Activated naive CD4-positive, alpha-beta T cell treated with anti-CD3 and anti-CD28 coated beads for 36 hours (primary cell): ENCODE measurements at places on chromosomes 7 and 10. TPM values are rescaled to one million over a fixed set of nuclear protein-coding genes. Genes with fewer than 3 reads are reported as not detected.
A peak's percentile ranks its signal among the peaks of the same experiment; 100 is the strongest.

DNA sequence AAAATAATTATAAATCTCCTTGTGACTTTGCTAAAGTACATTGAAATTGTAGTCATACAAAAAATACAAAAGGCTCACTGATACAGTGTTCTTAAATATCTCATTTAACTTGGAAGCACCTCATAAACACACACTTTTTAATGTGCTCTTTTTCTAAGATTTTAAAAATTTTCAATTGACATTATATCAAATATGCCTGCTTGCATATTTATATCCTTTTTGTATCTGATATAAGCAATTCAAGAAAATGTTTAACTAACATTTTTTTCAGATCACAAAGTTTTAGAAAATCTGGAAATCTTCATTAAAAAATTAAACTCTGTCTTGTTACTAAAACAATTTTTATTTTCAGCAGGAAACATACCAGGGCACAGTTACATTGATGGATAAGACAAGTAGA lies 661.5 kb downstream of the REEP3 start:
- DNase-seq, result no peak

PARD3 gene
- 4.0 TPM for total RNA-seq

DNA sequence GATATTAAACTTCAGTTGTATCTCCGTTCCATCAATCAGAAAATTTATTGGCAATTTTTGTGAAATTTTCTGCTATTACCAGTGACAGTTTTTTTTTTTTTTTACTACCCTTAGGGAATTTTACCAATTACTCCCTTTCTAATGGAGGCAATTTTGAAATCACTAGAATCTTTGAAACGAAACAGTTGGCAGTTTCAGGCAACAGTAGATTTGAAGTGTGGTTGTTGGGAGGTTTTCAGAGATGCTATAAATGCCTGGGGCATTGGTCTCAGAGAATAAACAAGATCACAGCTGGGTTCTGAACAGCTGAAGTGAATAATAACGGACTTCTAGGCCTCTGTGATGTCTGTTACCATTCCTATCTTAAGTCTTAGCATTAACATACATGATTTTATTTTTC lies 535.9 kb upstream of the POT1 start:
- DNase-seq, result no peak

DNA sequence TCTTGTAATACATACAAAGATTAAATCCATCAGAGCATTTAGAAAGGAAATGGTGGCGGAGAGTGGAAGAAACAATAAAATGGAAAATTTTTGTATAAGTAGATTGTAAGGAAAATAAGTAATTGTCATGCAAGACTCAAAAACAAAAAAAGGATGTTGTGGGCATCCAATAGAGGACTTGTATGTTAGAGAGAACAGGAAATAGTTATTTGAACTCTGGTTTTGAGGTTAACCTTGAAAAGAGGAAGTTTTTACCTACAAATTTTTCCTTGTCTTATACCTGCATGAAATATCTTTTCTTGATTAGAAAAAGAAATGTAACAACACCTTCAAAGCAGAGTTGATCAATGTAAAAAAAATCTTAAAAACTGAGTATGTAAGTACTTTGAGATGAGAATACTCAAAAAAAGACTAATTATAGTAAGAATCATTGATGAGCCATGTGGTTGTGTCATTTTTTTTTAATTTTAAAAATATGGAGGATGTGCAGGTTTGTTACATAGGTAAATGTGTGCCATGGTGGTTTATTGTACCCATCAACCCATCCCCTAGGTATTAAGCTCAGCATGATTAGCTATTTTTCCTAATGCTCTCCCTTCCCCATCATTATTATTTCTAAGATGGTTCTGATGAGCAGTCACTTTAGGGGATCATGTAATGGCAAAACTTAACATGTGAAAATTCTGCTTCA lies 11.9 kb downstream of the TMEM106B start:
- no peak for DNase-seq

DNA sequence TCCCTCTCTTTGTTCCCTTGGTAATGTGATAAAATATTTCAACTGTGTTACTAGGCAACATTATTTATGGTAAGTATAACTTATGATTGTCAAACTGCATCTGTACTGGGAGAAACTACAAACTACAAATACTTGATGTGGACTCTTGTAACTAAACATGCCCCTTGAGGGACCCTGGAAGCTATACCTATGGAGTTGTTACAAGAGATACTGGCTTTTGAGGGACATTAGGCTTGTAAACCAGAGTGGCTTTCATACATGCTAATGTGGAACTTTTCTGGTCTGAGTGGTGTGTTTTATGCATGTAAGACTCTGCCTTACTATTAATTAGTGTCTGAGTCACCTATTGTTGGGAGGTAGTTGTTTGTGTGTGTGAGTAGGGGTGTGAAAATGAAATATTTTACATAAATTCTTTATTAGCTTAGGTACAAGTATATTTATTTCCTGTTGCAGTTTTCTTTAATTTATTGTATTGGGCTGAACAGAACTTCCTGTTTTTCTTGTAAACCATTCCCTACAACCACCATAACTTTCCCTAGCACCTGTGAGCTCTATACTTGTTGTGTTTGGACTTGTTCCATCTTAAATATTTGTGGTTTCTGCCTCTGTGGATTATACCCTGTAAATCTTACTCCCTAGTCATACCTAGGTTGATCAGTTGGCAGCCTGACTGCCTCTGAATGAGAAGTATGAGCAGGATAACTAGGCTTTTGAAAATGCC lies 49.8 kb downstream of the STK31 start:
- no peak for DNase-seq

SPAG6 gene
- total RNA-seq, result not detected

ZCWPW1 gene
- total RNA-seq, result 3.5 TPM

SFXN4 gene
- 51.7 TPM for total RNA-seq

- DNase-seq, result no peak
Observed at GRCh38 chr10:124381011-124381611, 37.6 kb downstream of the OAT start.

GRCh38 chr7:15685358-15686294 lies 857 bp downstream of the MEOX2 start:
- no peak for DNase-seq

DNA sequence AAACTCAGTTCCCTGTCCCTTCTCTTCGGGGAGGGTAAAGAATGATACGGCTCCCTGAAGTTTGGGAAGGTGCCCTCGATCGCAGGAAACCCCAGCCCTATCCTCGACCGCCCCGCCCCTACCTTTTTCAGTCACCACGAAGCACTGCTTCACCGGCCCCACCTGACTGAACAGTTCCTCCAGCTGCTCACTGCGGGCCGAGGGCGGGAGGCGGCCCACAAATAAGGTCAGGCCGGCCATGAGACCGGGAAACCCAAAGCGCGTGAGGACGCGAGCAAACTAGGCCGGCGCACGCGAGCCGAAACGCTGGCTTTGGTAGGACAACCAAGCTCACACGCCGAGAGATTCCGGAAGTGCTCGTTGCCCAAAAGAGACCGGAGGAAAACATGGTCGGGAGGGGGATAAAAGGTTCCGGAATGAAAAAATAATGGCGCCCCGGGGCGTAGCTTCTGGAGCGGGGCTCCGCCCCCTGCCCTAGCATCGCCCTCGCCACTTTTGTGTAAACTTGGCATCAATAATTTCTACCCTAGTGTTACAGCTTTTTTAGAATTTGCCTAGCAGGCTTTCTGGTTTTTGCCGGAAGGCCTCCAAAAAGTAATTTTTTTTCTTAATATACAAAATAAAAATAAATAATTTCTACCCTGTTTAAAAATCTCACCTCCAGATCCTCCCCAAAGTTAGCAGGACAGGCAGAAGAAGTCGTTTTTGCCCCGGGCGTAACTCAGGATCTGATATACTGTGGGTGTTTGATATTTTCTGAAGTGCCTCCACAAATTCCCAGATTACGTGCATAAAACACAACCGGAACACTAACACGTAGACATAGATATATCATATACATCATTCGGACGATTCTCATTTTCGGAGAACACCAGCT lies at the start of gene RBM28:
Gene RBM28, minus strand, starts transcription at position 355 of the 877 bp plus-strand sequence. Its CDS starts 115 bp downstream, at position 240.
- DNase-seq, result peak; percentile 88

CYP2W1 gene
- total RNA-seq, result not detected

ZNF488 gene
- total RNA-seq, result 0.84 TPM

VIPR2 gene
- 1.7 TPM for total RNA-seq

AGR3 gene
- not detected for total RNA-seq
